Astrocyte (in vitro differentiated cells and primary cell): ENCODE measurements at places on chromosomes 12 and 14.
A peak's percentile ranks its signal among the peaks of the same experiment; 100 is the strongest.

DNA sequence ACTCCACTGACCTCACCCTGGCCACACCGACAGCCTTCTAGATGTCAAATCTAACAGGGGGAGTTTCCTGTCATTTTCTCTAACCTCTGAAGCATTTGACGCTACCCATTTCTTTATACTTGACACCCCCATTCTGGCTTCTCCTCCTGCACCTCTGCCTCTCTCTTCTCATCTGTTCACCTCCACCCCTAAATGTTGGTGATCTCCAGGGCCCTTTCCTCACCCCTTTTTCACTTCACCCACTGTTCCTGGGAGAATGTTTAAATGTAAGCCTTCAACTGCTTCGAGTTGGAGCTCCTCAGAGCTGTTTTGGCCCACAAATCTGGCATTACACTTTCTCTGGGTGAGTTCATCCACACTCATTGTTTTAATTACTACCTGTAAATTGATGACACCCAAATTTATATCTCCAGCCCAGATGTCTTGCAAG lies 452 bp upstream of the RABGGTA start:
- no peak for DNase-seq

- DNase-seq, result no peak
These were observed 12.5 kb downstream of the DDHD1 start for GRCh38 chr14:53140585-53140984.

GRCh38 chr12:108403952-108404351 lies 64.8 kb upstream of the CMKLR1 start:
- DNase-seq, result no peak

DNA sequence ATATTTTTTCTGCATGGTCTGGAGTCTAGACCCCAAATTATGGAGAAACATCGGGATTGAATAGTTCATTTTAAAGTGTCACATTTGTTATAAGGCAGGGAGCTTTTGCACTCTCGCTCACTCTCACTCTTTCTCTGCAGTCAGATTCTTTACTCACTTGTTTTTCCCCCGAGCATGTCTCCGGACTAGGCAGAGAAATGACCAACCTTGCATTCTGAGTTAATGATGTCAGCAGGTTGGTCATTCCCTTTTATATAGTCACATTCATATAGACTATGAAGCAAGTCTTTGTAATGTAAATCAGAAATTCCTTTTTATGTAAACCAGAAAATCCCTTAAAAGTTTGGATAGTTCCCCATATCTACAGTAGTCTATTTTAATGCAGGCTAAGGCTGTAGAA lies 4.1 kb downstream of the C12orf75 start:
- DNase-seq, result peak; percentile 75

DNA sequence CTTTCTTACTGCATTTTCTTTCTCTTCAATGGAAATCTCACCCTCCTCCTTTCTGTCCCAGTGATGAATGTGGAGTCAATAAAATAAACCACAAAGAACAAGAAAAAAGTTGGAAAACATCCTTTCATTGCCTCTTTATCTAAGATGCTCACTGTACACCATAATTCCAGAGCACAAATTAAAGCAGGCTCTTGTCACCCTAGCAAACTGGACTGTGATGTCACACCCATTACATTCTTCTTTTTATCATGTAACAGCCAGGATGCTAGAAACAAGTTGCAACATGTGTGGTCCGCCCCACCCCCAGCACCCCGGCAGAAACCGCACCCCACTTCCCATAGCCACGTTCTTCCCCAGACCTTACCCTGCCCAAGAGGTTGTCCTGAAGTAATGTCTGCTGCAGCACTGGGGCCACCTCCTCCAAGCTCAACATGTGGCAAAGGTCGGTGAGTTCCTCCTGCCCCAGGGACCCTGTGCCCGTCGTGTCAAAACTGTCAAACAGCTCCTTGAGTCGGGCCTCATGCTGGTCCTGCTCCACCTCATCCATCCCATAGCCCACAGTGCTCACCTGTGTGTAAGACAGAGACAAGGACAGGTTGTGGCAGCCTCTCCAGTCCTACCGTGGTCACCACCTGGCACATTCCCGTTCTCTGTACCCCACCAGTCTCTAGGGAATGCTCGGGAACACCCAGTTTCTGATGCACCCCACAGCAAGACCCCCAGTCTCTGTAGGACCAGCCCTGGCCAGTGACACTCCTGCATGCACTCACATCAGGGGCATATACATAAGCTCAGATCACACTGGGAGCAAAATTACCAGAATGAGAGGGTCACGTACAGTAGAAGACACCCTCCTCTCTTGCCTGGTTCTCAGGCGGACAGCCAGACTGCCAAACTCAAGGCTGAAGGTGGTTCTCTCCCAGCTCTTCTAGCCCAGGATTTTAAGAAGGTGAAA lies 9.2 kb downstream of the NIN start:
- DNase-seq, result no peak

GRCh38 chr12:65278576-65279368 lies at the start of gene MSRB3:
Gene MSRB3, plus strand, starts transcription at chr12:65278683. Its CDS starts 29,897 bp downstream, at chr12:65308580.
- DNase-seq, result peak; percentile 67

DNA sequence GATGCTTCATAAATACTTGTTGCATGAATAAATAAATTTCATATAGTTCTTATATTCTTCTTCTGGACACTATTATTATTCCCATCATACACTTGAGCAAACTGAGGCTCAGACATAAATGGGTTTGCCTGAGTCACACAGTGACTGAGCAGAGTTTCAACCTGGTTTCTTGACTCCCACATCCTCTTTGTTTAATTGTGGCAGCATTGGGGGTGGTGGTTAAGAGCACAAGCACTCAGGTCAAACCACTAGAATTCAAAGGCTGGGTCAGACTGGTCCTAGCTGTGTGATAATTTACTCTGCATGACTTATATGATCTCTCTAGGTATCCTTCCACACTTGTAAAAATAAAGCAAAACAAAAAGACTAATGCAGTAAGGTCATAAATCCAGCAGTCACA lies 274.9 kb upstream of the SRRM4 start:
- DNase-seq, result no peak

DNA sequence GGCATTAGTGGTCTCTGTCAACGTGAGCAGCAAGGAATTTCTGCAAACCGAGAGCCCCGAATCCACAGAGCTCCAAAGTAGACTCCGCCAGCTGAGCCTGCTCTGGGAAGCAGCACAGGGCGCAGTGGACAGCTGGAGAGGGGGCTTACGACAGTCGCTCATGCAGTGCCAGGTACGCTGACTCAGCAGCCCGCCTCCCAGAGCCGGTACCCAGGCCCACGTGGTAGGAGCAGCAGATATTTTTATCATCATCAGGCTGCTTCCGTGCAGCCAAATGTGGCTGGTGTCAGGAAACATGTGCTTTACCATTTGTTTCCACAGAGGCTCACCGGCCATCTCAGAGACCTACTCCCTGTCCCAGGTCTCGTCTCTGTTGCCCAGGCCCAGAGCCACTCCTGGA lies 73.7 kb downstream of the ESR2 start:
- no peak for DNase-seq

- DNase-seq, result no peak
These were observed 73.8 kb downstream of the KCNK10 start for GRCh38 chr14:88249266-88249665.

DNA sequence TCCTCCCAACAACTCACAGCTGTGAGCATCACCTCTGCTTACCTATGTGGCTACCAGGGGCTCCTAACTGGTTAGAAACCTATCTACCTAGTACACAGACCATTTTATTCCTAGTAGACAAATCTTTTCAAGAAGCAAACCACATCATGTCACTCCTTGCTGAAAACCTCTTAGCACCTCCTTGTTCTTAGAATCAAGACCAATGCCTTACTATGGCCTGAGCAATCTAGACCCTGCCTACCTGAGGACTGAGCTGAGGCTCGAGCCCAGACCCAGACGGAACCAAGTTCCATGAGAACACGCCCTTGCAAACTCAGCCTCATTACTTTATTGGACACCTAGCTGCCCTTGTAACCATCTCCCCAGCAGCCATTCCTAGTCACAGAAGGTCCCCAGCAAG lies 32.6 kb downstream of the CMKLR1 start:
- no peak for DNase-seq

GRCh38 chr12:94266796-94267536 lies 118.6 kb downstream of the PLXNC1 start:
- DNase-seq, result peak; percentile 25

GRCh38 chr12:99611599-99611998 lies 36.0 kb upstream of the GARIN6 start:
- peak; percentile 28 for DNase-seq

DNA sequence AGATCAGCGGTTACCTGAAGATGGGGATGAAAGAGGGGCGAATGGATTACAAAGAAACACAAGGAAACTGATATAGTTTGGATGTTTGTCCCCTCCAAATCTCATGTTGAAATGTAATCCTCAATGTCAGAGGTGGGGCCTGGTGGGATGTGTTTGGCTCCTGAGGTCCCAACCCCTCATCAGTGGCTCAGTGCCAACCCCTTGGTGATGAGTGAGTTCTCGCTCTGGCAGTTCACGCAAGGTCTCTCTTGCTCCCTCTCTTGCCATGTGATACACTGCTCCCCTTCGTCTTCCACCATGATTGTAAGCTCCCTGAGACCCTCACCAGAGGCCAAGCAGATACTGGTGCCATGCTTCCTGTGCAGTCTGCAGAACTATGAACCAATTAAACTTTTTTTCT lies 28.0 kb downstream of the ITGA7 start:
- DNase-seq, result no peak

DNA sequence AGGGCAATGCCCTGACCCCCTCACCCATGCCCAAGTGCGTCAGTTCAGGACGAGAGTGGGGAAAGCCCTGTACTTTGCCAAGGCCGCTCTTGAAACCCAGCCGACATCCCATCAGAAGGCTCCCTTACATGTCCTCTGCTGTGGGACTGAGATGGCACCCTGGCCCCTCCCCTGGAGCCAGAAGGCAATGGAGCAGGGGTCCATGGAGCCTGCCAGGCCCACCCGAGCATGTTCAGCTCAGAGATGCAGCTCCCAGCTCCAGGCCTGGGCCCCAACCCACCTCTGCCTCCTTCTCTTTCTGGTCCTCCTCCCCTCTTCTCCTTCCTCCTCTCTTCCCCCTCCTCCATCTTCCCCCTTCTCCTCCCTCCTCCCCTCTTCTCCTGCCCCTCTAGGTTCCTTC lies 95.5 kb downstream of the PAPOLA start:
- DNase-seq, result no peak

DNA sequence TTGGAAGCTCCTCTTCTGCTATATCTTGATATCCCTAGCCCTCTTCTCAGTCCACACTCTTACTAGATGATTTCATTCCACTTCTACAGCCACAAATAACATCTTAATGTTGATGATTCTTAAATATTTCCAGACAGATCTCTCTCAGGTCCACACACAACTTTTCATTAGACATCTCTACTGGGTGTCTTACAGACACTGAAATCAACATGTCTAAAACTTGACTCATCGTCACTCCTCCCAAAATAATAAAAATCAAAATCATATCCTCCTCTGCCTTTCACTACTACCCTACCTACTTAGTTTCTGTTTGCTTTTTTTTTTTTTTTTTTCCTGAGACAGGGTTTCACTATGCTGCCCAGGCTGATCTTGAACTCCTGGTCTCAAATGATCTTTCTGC lies 11.9 kb downstream of the PRDM4 start:
- no peak for DNase-seq

GRCh38 chr14:22553445-22553844 lies 35.6 kb downstream of the DAD1 start:
- no peak for DNase-seq

DNA sequence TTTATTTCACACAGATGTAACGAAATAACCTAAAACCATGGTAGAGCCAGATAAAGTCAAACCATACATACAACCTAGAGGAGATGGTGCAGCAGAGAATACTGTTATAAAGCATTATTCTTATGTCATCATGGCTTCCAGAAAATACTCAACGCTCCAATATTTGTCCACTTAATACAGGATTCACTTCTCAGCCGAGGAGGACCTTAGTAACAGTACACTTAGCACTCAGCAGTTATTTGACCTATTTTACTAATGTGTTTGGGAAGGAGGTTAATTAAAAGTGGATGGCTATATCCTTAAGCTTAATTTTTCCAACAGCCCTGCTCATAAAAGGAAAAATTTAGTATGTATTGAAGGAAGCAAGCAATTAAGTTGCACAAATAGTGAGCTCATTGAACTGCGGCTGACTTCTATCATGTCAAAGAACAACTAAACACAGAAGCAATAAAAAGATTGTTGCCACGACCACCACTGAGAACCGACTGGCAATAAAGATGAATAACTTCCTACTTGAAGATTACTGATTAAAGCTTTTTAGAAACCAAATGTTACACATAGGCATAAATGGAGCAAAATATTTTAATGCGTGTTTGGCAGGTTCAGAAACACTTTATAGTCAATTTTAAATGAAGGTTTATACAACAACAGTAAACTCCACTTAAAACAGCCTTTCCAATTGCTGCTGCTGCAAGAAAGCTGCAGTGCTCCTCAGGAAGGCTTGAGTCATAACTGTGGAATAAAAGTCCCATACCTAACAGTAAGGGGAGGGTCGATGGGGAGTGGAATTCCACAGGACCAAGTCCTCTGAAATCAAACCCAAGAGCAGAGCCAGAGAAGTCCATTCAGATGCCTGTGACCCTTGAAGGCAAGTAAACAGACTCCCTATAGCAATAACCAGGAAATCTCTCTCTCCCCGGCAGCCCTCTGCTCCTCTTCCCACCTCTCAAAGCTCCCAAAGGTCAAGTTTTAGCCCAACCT lies 218.9 kb upstream of the CDKN3 start:
- peak; percentile 62 for DNase-seq

DNA sequence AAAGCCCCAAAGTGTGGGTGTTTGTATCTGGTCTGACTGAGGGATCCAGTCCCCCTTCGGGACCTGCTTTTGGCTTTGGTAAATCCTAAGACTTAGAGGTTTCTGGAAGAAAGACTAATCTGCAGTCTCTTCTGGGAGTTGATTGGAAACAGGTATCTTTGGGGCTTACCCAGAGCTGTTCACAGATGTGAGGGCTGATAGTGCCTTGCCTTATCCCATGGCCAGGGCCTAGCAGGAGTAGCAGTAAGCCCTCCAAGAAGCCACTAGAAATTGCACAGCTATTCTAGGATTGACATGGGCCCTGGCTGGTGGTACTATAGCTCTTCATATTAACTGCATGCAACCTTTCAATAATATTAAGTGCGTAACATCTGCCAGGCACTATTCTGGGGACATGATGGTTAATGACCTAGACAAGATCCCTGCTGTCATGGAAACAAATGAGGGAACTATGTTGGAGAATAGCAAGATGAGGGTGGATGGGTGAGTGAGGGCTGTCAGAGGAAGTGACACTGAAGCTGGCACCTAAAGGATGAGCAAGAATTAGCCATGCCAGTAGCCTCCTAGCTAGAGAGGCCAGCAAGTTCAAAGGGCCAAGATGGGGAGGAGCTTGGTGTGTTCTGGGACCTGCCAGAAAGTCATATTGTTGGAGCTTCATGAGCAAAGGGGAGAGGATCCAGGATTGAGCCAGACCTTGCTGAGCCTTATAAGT lies 71.7 kb downstream of the CRADD start:
- DNase-seq, result no peak

DNA sequence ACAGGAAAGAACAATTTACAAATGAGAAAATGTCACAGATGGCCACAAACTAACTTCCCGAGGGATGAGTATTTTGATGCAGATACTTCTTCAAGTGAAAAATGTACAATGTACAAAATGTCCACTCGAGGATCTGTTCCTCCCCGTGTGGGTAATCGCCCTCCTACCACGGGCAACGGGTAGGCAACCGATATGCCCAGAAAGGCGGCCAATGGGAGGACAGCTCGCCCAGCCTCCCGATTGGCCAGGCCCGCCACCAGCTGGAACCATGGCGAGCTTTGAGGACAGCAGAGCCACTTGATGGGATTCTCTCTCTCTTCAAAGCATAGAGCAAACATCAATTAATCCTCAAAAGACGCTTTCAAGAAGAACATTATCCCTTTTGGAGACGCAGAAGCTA lies 42.3 kb downstream of the DPF3 start:
- no peak for DNase-seq

- DNase-seq, result no peak
These were observed 71.9 kb downstream of the CRACR2A start for GRCh38 chr12:3680919-3681594.

- DNase-seq, result peak; percentile 99
These were observed 129.3 kb downstream of the ZFP36L1 start for GRCh38 chr14:68663385-68664076.
